Fibroblast of the conjunctiva (primary cell): ENCODE measurements at places on chromosomes 12 and 14.
A peak's percentile ranks its signal among the peaks of the same experiment; 100 is the strongest.

- DNase-seq: no peak
Observed at GRCh38 chr14:24376448-24377070, 8.6 kb downstream of the NFATC4 start.

DNA sequence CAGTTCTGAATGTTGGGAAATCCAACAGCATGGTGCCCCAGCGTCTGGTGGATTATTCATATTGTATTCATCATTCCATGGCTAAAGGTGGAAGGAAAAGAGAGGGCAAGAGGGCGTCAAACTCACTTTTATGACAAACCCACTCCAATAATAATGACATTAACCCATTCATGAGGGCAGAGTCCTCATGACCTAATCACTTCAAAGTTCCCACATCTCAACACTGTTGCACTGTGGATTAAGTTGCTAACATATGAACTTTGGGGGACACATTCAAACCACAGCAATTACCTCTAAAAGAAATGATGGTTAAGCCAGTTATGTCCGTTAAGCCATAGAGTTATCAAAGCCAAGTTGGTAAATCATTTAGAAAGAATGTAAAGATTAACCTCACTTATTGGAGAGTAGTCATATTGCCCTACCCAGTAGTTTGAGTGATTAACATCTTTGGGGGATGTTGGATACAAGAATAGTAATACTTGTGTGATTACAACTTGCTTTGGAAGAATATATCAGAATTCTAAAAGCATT, 212.4 kb upstream of the FLRT2 start:
- no peak for DNase-seq

DNA sequence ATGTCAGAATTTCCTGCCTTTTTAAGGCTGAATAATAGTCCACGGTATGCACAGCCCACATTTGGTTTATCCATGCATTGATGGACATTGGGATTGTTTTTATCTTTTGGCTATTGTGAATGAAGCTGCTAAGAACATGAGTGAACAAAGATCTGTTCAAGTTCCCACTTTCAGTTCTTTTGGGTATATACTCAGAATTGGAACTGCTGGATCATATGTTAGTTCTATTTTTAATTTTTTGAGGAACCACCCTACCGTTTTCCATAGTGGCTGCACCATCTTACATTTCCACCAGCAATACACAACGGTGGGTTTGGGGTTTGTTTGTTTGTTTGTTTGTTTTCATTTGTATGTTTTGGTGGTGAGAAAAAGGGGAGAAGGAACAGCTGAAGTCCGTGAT, 6.4 kb downstream of the GPR68 start:
- DNase-seq: no peak

DNA sequence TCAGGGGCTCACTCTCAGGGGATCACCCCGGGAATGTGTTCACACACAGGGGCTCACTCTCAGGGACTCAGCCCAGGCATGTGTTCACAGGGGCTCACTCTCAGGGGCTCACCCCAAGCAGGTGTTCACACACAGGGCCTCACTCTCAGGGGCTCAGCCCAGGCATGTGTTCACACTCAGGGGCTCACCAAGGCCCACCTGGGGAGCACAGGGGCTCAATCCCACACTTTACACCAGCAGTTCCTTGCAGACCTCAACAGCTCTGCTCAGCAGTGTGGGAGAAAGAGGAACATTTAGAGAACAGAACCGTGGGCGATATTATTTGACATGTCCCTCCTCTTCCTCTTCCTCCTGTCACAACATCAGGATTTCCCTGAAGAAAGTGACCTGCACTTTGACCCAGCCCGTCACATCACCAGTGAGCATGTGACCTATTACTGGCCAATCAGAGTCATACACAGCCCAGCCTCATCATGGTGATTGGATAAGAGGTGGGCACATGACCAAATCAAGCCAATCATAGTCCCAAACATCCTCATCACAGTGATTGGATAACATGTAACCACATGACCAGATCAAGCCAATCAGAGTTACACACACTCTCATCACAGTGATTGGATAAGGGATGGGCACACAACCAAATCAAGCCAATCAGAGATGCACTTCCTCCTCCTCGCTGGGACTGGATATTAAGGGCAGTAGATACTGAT, 359.4 kb upstream of the SFSWAP start:
- no peak for DNase-seq

DNA sequence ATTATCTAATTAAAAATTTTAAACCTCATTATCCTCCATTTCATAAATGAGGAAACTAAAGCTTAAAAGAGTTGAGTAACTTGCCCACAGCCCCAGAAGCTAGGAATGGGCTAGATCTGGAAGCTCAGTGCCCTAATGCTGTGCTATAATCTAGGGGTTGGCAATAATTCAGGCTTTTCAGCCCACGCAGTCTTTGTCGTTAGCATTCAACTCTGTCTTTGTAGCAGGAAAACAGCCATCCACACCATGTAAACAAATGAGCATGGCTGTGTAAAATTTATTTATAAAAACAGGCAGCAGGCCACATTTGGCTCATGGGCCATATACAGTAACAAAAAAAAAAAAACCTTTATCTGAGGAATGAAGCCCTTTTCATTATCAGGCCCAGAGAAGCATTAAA, 92.4 kb upstream of the OVCH1 start:
- no peak for DNase-seq

DNA sequence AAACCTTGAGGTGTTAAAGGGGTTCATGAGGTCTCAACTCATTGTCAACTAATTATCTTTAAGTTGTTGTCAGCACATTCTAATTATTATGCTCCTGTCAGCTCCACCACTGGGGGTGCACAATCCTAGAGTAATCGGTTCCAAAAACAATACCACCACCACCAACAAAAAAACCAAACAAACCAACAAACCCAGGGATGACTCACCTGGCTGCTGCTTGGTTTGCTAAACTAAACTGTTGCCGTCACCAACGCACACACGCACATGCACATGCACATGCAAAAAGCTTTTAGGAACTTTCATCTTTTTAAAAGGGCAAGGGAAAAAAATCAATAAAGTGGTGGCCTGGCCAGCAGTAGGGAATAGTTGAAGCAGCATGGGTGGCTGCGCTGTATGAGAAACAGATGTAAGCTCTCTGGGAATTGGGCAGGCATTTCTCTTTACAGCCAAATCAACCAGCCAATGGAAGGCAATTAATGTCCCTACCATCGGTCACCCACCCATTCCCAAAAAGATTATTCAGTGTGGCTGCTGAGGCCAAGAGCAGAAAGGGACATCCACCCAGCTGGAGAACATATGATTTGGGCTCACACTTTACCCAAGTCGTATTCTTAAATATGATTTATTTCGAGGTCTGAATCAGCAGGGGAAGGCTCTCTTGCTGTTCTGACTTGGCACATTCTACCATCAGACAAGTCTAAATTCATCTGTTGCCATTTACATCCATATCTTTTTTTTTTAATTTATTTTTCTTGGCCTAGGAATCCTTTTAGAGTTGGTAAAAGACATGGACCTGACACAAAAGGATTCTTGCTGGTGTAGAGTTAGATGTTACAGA, 20.0 kb downstream of the TMEM30B start:
- DNase-seq: peak; percentile 78

DNA sequence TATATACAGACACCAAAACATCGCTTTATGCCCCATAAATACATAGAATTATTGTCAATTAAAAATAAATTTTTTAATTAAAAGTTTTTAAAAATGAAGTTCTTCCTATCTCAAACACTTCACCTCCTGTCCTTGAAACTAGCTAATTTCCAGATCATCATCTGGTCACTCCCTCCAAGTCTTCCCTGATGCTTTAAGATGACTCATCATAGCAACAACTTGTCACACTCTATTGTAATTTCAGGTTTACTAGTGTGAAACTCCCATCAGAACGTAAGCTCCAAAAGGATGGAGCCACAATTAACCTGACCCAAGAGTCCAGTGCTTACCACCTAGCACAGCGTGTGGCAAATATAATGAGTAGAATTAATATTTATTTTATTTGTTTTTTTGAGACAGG, 16.3 kb downstream of the GXYLT1 start:
- no peak for DNase-seq

DNA sequence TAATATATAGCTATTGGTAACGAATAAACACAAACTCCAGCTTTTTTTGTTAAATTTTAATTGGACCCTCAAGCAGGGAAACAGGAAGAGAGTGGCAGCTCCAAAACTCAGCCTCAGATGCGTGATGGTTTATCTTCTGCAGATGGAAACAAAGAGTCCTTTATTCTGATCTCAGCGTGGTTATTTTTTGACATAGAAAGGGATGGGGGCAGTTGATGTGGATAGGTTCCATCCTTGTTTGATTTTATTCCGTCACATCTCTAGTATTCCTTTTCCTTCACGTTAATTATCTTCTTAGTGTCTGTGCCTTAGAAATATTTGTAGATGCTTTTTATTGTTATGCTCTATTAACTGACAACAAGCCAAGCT, 447.6 kb upstream of the SEL1L start:
- no peak for DNase-seq

GRCh38 chr12:60263161-60263560, 667.3 kb downstream of the SLC16A7 start:
- DNase-seq: no peak

- no peak for DNase-seq
Observed at GRCh38 chr14:102883089-102883541, 39.3 kb upstream of the AMN start.

DNA sequence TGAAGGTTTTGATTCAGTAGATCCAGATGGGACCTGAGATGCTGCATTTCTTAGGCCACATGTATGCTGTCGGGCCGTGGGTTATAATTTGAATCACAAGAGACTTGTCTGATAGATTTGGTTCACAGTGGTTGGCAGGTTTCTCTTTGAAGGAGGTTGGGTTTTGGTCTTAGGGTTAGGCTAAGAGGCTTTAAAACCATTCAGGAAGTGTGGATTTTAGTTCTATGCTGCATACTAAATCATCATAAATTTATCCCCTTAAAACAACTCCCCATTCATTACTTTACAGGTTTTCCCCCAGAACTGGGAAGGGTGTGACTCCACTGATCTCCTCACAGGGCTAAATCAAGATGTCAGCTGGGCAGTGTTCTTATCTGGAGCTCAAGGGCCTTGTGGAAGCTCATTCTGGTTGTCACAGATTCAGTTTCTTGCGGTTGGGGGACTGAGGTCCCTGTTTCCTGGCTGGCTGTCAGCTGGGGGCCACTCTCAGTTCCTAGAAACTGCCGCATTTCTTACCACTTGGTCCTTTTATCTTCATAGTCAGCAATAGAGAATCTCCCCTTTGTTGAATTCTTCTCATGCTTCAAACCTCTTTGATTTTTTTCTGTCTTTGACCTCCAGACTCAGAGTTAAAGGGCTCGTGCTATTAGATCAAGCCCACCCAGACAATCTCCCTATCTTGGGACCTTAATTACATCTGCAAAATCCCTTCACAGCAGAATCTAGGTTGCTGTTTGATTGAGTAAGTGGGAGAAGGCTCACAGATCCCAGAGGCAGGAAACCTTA, 20.6 kb upstream of the PCNX1 start:
- no peak for DNase-seq

DNA sequence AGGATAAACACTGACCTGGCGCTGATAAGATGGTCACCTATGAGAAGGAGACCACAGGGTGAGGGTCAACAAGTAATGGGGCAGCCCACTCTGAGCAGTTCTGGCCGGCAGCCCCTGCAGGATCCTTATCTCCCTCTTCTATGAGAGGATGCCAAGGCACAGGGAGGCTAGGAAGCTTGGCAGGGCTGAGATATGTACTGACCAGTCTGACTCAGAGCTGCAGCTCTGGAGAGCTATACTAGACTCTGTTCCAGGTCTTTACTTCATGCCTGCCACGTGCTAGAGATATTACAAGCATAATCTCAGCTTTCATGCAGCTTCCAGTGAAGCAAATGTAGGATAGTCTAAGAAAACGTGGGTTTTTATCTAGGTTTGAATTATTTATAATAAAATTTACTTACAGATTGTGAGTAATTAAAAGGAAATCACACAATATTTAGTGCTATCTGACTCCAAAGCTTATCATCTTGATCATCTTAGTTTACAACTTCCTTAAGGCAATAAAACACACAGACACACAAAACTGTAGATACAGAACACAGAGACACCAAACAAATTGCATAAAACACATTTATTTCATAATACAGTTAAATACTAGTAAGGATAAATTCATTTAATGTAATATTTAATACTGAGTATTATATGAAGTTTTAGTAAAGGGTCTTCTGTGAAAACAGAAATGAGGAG, 32.3 kb downstream of the GIT2 start:
- peak; percentile 23 for DNase-seq

GRCh38 chr12:21301-22189, 45.0 kb upstream of the IQSEC3 start:
- no peak for DNase-seq

- DNase-seq: no peak
Observed at GRCh38 chr14:96269359-96269710, 13.3 kb downstream of the BDKRB1 start.

- DNase-seq: no peak
Observed at GRCh38 chr14:91415794-91416743, 1.6 kb downstream of the CCDC88C start.

DNA sequence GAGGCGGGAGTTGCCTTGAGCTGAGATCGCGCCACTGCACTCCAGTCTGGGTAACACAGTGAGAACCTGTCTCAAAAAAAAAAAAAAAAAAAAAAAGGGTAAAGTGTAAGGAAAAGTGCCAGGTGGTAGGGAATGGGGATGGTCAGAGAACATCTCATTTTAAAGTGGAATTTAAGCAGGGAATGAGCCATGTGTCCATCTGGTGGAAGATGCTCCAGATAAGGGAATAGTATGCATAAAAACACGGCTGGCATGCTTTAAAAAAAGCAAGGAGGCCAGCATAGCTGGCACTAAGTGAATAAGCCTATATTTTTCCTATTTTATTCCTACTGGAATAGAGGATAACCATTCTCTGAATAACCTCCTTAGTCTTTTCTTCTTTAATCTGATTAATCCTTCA, 33.7 kb downstream of the FAM186A start:
- no peak for DNase-seq

GRCh38 chr12:89117448-89118034, 234.8 kb downstream of the DUSP6 start:
- DNase-seq: no peak

- no peak for DNase-seq
Observed at GRCh38 chr12:71138011-71138410, 19.8 kb downstream of the TSPAN8 start.

GRCh38 chr12:113382206-113382605, 21.5 kb downstream of the SDS start:
- DNase-seq: no peak

GRCh38 chr12:2960390-2960956, 1.3 kb downstream of the TEAD4 start:
- no peak for DNase-seq

DNA sequence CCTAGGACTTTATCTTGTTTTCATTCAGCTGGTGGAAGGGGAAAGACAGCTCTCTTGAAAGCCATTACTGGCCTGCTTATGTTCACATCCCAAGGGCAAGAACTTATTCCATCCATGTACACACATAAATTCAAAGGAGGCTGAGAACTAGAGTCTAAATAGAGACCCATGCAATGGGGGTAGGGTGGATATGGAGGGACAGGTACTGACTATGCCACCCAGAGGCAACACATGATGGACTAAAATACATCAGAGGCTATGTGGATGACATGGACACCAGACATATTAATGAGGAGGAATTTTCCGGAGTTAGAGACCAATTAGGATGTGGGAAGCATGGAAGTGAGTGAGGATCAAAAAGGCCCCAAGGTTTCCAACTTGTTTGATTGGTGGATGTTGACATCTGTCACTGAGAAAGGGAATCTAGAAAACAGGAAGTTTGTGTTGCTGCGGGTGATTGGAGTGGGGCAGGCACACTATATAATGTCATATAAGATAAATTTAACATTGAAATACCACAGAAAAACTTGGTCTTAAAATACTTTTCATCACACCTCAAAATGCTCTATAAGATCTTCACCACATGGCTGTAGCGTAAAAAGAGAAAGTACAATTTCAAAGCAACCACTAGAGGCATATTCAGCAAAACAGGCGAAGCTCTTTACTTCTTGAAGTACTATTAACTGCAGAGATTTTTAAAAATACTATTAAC, 130.4 kb downstream of the GRIP1 start:
- no peak for DNase-seq
